ENCODE measurements at places on chromosomes 12 and 14. TPM values are rescaled to one million over a fixed set of nuclear protein-coding genes. Genes with fewer than 3 reads are reported as not detected.
A peak's percentile ranks its signal among the peaks of the same experiment; 100 is the strongest.

DNA sequence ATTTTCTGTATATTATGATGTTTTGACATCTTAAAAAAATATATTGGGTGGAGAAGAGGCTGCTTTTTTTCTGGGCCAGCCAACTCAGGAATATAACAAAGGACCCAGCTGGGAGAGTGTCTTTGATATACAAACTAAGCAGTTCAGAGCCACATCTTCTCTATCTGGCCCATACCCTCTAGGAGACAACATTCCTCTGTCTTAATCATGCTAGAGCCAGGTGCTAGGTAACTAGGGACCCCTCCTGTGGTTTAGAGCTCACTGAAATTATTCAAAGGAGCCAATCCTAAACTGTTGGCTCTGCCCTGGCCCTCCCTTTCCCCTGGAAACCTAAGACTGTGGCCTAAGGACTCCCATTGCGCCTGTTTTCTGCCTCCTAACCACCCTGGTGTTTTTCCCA lies 193.1 kb upstream of the DIO2 start:
- DNase-seq, result no peak

- DNase-seq, result no peak
Measured at GRCh38 chr14:90624227-90624626, 192.0 kb downstream of the TTC7B start.

DNA sequence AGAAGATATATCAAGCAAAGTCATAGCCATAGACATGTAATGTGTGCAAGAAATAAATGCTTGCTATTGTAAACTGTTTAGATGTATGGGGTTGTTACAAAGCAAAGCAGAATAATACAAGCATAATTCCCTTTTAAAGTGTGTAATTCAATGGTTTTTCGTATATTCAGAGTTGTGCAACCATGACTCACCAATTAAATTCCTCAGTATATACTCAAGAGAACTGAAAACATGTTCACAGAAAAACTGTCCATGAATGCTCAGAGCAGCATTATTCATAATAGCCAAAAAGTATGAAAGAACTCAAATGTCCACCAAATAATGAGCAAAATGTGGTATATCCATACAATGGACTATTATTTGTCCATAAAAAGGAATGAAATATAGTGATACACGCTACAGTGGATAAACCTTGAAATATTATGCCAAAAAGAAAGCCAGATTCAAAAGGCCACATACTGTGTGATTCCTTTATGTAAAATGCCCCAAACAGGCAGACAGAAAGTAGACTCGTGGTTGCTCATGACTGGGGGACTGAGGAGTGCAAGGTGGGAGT lies 9.3 kb downstream of the GXYLT1 start:
- DNase-seq, result peak; percentile 83

DNA sequence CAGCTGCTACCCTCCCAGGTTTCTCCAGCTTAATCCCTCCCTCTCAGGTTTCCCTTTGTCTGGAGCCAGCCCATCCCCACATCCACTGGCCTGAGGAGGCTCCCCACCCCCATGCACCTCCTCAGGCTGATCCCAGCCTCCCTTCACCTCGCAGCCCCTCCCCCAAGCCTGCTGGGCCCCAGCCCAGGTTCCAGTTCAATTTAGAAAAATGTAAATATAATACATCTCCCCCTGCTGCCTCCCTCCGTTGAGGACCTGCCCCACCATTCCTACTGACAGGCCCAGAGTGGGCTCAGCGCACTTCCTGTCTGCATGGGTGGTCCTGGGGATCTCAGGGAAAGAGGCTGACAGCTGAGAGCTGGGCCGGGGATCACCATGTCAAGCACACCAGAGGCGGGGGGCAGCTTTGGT lies 155.8 kb downstream of the NTF3 start:
- DNase-seq, result no peak

DNA sequence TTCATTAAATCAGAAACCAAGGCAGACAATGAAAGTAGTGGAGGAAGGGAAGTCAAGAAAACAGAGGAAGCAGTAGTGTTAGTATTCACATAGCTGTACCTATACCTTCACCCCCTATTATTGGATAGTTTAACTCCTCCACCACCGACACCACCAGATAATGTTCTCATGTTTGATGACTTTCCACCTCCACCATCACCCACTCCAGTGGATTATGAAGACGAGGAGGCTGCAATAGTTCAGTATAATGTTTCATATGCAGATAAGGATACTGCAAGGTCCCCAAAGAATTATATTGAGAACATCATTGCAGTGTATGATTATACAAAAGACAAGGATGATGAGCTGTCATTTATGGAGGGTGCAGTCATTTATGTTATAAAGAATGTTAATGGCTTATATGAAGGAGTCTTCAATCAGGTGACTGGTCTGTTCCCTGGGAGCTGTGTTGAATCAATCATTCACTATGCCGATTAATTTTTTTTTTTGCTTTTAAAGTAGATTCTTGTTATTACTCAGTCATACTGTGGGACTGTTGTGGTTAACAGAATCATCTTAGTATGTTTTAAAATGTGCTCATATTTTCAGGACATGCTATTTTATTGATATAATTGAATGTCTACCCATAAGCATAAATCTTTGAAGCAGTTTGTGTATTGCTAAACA lies 32.2 kb upstream of the KTN1 start:
- DNase-seq, result no peak

- no peak for DNase-seq
Measured at GRCh38 chr14:28759653-28760313, 6.8 kb upstream of the FOXG1 start.

GRCh38 chr14:81765651-81766275 lies 232.1 kb upstream of the SEL1L start:
- DNase-seq, result no peak

GRCh38 chr14:20823859-20824258 lies 21.2 kb upstream of the RNASE1 start:
- DNase-seq, result no peak

- no peak for DNase-seq
Measured at GRCh38 chr14:36947362-36947761, 225.0 kb downstream of the SLC25A21 start.

DNA sequence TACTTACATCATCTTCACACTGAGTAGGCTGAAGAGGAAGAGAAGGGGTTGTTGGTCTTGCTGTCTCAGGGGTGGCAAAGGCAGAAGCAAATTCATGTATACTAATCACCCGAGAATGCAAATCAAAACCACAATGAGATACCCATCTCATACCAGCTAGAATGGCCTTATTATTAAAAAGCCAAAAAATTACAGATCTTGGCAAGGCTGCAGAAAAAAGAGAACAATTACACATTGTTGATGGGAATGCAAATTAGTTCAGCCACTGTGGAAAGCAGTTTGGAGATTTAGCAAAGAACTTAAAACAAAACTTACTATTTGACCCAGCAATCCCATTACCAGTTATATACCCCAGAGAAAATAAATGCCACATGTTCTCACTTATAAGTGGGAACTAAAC lies 154.9 kb downstream of the SEC23A start:
- DNase-seq, result peak; percentile 18

DNA sequence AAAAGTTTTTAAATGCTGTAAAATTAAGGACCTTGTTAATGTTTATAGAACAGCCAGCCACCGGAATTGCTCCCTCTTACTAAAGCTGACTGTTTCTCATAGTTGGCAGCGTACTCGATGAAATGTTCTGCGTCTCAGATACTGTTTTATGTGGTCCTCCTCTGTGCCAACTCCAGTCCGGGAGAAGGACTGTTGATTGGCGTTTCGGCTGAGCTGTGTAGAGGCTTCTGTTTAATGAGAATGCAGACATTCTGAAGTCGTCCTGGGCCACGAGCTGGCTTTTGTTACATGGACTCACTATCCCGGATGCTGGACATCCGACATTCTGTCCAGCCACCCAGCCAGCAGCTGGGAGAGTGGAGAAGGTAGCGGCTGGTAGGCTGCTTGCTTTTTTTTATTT lies 75.4 kb downstream of the WDR20 start:
- peak; percentile 83 for DNase-seq

- DNase-seq, result no peak
Measured at GRCh38 chr14:35986219-35986573, 160.1 kb downstream of the BRMS1L start.

DNA sequence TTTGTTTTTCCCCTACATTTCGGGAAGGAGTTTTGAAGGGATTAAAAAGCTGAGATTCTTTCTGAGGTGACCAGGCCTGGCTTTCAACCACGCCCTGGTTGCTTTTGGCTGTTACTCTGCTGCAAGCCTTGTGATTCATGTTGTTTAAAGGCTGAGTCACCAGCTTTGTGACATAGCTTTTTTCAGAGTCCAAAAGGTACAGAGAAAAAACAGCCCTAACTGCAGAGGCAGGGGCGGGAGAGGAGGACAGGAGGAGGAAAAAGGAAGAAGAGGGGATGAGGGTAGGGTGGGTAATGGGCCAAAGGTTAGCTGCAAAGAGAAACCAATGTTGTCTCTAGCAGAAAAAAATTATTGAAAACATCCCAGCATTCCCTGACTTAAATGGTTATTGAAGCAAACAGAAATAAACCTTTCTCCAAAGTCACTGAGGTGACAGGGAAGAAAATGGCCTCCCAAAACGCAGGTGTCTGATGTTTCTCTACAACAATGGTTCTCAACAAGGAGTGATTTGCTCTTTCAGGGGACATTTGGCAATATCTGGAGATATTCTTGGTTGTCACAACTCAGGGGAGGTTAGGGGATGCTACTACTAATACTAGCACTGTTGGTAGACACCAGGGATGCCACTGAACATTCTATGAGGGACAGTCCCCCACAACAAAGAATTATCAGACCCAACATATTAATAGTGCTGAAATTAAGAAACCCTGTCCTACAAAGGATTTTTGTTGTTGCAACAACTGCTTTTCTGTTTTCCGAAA lies 2.1 kb upstream of the UBC start:
- peak; percentile 96 for DNase-seq

DNA sequence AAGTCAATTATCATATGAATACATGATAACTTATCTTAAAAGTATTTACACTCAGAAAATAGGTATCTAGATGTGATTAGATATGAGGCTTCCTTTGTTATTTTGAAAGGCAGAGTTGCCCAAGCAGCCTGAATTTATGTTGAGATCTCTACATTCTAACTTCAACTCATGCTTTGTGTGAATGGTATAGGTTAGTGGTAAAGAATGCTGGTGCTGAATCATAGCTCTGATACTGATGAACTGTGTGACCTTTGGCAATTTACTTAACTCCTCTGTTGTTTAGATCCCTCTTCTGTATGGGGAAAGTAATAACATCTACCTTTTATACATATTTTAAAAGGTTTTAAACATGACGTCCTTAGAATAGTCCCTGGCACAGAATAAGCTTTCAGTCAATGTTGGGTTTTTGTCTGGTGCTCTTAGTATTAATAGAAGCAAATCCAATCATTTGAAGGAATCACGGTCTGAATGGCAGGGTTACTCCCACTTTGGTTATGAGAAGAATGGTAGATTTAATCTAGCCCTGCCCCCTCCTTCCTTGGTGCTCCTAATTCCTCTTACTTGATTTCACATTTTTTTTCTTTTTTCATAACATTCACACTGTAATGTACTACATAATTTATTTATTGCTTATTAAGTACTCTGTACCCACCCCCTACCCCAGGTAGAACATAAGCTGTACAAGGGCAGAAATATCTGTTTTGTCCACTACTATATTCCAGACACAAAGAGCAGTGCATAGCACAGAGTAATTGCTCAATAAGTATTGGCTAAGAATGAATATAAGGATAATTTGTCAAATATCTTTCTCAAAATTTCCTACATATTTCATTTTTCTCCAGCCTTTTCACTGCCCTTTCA lies 203.3 kb upstream of the KRR1 start:
- DNase-seq, result peak; percentile 67

DNA sequence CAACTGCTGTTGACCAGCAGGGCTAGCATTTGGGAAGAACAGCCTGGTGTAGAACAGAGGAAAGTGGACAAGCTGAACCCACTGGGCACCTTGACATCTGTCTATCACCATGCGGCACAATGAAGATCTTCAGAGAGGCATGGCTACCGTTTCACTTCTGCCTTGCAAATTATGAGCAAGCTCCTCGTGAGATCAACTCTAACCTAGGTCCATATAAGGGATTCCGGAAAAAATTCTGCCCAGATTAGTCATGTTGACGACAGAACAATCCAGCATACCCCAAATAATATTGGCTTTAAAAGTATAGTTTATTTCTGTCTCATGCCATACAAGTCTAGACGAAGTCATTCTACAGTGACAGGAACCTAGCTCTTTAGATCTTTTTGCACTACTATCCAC lies 91.6 kb upstream of the ATF7IP start:
- no peak for DNase-seq

DNA sequence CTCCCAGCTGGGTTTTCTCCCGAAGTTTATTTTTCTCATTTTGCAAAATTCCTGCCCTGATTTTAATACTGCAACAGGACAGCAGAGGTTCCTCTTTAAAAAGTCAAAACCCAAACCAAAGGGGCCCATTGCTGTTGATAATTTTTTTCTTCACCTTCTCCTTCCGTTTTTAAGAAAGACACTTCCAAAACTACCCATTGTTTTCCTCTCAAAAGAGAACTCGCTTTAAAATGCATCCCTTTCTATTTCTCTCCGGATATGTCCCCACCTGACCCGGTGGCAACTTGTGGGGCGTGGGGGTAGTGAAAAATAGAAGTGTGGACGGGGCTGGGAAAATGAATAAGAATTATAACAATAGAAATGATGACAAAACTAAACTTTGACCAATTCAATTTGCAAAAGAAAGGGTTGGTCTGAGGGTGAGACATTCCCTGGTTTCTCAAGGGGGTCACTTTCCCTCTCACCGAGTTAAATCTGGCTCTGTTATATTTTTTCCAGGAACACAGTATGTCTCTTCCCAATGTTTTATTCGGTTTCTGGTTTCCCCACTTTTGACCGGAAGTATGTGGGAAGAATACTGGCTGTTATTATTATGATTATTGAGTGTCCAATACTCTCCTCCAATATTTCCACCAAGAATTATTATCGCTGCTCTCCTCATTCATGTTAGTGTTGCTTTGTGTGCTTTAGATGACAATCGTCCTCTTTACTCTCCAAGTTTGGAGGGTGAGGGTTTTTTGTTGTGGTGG lies 4.1 kb upstream of the TBX5 start:
- no peak for DNase-seq

- DNase-seq, result peak; percentile 73
Measured at GRCh38 chr12:91138337-91138920, 27.1 kb upstream of the LUM start.

DNA sequence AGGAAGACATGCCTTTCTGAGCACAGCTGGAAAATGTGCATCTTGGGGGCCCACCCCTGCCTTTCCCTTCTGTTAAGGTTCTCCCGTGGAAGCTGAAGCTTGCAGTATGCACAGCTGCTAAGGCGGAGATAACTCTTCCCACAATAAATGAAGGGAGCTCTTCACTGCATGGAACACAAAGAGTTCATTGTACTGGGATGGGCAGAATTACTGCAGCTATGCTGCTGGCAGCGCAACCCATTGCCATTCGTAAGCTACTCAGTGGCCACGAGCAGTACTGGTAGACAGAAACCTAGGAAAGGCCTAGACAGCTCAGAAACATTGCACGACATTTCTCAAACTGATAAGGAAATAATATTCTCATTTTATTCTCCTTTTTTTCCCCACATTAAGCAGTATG lies 310.2 kb downstream of the MDGA2 start:
- DNase-seq, result no peak

The TEX52 gene
- total RNA-seq, result not detected

The GRIP1 gene
- 0.90 TPM for total RNA-seq

The NFATC4 gene
- total RNA-seq, result 77.9 TPM

The TSPAN11 gene
- 2.0 TPM for total RNA-seq

The CD27 gene
- total RNA-seq, result not detected

All from fibroblast of the aortic adventitia (primary cell).